ENCODE measurements at places on chromosomes 3 and 15.

DNA sequence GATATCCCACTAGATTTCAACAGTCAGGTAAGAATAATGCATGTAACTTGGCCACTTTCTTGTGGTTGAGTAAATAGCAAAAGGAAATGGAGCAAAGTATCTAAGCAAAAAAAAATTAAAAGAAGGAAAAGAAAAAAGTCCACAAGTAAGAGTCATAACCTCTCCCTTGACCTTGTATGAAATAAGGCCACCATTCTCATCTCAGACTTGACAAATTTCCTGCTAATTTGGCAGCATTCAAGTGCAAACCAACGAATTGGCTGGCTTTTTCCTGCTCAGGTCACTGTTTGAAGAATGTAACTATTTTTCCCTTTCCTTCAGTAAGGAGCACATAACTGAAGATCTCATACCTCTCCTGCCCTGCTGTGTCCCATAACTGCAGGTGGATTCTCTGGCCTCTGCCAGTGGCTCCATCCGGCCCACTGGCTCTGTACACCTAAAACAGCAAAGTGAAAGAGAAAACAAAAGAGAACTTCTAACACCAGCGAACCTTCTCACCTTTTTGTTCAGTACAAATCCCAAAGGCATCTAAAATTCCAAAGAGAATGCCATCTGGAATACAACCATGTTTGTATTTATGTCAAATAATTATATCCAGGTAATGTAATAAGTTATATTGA is 33.4 kb upstream of the RSL24D1 start:
- no peak for DNase-seq

GRCh38 chr15:40830884-40831283 is 2.4 kb upstream of the PPP1R14D start:
- no peak for DNase-seq

- DNase-seq = peak; percentile 74
Measured at GRCh38 chr15:77024273-77025082, 29.6 kb downstream of the PSTPIP1 start.

DNA sequence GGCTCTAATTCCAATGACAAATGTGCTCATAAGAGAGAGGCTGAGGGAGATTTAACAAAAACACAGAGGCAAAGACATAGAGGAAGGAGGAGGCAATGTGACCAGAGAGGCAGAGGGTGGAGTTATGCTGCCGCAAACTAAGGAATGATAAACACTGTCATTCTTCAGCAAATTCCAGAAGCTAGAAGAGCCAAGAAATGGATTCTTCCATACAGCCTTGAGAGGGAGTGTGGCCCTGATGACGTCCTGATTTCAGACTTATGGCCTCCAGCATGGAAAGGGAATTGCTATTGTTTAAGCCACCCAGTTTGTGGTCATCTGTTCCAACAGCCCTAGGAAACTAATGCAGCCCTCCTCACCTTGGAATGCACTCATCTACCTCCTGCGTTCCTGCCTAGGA is 30.5 kb downstream of the CD47 start:
- DNase-seq = no peak

DNA sequence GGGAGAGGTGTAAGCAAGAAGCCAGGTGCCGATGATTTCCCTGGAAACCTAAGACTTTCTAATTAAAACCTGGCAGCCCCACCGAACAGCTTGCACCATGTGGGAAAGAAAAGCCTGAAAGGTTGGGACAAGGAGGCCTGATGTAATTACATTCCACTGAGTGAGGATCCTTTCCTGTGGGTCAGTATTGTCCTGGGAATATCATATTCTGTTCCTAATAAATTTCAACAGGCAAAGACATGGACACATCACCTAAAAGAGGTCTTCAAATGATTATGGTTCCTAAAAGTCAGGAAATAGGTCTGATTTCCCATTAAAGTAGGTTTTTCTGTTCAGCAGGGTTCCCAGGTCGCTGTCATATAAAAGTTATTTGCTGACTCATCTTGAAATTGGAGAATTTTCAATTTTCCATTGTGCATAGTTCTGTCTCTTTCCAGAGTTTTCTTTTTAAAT is 58.5 kb downstream of the DUT start:
- DNase-seq = no peak

DNA sequence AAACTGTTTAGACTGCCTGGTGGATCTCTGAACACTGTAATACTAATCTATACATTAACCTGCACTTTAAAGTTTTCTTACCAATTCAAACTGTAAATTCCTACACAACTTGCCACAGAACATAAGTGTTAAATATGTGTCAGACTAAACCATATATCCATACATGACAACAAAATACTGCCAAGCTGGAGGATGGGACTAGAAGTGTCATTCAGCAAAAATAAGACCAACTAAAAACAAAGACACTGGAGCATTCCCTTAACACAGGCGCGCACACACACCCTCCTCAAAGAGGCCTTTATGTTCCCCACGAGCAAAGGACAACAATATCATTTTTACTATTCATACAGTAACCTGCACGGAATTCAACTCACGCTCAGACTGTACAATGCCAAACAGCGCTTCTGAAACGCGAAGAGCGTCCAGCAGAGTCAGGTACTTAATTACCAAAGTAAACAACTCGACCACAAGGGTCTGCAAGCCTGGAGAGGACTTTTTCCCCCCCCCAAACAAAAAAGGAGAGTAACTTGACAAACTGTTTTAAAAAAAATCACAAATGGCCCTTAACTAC is 1.1 kb downstream of the DCUN1D1 start:
- DNase-seq = no peak

DNA sequence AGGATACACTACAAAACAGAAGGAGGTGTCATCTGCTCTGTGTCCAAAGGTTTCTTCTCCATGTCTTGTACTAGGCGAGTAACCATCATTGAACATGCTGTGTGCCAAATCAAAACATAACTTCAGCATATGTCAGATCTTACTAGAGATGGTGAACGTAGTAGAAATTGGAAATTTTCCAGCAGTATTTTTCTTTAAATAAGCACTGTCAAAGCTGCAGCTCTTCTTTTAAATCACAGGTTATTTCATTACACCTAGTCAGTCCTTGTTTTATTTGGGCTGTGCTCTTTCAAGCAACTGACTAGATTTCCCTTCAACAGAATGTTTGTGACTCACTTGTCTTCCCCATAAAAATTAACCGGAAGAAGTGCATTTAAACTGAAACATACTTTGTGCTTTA is 46.5 kb downstream of the MSL2 start:
- no peak for DNase-seq

- DNase-seq = no peak
Measured at GRCh38 chr15:71003319-71003718, 110.7 kb downstream of the LRRC49 start.

DNA sequence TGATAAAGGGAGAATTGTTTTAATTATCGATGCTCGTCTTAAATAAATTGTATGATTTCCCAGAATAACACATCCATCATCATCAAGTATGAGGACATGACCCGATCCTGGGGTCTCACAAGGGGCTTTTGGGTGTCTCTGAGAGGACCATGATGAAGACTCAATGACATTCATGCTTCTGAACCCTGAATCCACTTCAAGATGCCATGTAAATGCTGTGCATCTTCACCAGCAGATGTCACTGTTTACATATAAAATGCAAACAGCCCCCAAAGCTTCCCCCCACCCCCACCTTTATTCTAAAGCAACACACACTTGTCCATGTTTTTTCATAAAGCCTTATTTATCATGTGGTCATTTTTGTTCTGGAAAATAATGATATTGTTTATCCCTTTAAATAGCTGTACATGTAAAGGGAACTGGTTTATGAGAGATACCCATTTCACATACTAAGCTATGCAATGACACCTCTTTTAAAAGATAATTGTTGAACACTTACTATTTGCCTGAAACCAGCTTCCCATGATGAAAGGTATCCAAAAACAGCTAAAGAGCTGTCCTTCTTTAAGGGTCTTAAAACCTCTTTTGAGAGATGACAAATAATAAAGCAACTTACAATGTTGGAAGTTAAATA is 69.7 kb upstream of the UBE3A start:
- peak; percentile 22 for DNase-seq

DNA sequence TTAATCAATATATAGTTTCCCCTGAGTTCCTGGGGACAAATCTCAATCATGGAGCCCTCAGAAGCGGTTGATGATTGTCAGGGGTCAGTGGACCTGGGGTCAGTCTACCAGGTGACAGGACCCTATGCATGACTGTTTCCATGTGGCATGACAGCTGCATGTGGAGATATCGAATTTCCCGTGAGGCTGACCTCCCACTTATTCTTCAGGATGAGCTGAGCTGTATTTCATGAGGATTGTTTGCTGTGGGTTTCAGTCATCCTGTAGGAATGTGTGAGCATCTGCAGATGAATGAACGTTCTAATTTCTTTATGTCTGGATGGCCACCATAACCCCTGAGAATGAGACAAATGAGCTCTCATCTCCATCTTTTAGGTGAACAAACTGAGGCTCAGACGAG is 93.0 kb upstream of the HES1 start:
- DNase-seq = no peak

DNA sequence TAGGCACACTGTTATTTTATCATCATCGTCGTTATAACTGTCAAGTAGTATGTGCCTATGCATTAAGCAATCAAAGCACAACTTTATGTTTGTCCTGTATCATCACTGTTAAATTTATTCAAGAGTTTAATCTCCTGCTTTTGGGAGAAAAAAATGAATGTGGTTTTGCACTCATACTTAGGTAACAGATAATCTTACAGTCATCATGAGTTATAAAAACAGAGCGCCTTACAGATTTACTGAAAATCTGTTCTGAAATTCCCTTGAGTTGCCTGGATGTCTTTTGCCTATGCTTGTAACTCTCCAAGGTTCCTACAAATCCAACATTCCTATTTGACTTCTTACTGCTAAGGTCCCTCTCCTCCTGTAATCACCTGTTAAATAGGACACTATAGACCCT is 307.3 kb downstream of the ZIC4 start:
- DNase-seq = no peak

GRCh38 chr15:57227899-57228298 is 148.4 kb upstream of the CGNL1 start:
- DNase-seq = no peak

GRCh38 chr3:152198665-152199064 is 70.1 kb upstream of the MBNL1 start:
- DNase-seq = no peak

DNA sequence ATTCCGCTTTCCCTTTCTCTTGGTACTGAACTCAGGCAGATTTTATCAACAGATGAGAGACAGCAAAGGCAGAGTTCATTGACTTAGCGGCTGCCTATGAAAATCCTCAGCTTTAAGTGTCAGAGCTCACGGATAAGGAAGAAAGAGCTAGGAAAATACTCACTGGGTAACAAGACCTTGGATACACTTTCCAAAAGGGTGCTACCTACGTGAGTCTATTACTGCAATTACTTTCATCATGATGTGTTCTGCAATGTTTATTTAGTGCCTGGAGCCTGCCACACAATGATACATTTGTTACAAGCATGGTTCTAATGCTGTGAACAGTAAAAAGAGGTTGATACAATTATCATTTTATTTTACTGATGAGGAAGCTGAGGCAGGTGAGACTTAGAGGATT is 177.5 kb downstream of the GRM7 start:
- DNase-seq = no peak

DNA sequence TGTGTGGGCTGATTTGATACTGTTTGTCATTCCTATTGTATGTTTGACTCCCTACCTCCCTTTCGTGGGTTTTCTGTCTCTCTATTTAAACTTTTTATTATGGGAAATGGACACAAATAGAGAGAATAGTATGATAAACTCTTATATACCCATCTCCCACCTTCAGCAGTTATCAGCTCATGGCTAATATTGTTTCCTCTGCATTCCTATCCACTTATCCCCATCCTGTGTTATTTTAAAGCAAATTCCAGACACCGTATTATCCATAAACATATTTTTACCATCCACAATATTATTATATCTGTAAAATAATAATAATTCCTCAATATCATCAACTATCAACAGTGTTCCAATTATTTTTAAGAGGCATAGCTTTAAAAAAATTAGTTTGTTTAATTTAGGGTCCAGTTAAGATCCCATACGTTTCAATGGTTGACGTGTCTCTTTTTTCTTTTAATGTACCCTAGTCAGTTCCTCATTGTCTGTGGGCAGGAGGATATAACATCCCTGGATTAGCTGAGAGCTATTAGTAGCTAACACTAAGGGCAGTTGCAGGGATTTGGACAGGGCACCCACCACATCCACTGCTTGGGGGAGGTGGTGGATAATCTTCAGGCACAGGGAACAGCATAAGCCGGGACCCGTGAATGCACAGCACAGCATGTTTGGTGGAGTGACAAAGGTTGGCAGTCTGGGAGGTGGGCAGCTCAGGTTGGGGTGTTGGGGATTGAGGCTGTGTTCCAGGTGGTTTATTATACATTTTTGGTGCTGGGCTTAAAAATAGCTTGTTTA is 23.5 kb downstream of the PLCL2 start:
- no peak for DNase-seq

GRCh38 chr15:68994149-68994548 is 20.3 kb upstream of the NOX5 start:
- no peak for DNase-seq

GRCh38 chr3:14373753-14374376 is 28.5 kb upstream of the SLC6A6 start:
- no peak for DNase-seq

DNA sequence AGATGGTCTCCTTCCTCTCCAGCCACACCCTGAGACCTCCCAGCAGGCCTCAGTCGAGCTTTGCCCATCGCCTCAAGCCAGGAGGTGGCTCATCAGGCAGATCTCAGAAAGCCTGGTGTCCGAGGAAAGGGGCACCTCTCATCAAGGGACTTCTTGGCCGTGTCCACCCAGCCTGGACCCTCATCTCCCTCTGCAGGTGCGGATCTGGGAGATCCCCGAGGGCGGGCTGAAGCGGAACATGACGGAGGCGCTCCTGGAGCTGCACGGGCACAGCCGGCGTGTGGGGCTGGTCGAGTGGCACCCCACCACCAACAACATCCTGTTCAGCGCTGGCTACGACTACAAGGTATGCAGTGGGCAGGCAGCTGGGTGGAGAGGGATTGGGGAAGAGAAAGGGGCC is 110.2 kb downstream of the ANP32A start:
- no peak for DNase-seq

DNA sequence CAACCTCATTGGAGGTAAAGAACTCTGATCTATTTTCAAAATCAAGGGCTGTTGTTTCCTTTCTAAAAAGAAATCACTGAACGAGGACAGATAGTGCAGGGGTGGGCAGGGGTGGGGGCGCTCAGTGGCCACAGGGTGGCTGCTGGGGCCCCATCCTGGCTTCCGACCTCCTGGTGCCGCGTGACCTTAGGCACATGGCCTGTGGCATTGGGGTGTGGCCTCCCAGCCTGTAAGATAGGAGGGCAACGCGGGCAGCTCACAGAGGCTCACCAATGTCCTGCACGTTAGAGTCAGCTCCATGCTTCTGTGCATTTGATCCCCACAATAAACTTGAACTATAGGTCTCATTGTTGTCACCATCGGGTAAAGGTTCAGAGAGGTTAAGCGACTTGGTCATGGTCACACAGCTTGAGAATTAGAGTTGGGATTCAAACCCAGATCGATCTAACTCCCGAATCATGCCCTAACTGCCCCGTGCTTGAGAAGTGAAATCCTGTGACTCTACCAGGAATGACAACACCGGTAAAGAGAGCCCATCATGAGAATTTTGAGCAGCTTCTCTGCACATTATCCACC is 148.0 kb upstream of the SLC6A11 start:
- DNase-seq = no peak

Data from activated CD8-positive, alpha-beta T cell treated with anti-CD3 and anti-CD28 coated beads, Interleukin-2, amount 10 ng/mL, durations not matched to agents 7 days and 5 days (primary cell).